ENCODE measurements at places on chromosomes 13 and 19.

DNA sequence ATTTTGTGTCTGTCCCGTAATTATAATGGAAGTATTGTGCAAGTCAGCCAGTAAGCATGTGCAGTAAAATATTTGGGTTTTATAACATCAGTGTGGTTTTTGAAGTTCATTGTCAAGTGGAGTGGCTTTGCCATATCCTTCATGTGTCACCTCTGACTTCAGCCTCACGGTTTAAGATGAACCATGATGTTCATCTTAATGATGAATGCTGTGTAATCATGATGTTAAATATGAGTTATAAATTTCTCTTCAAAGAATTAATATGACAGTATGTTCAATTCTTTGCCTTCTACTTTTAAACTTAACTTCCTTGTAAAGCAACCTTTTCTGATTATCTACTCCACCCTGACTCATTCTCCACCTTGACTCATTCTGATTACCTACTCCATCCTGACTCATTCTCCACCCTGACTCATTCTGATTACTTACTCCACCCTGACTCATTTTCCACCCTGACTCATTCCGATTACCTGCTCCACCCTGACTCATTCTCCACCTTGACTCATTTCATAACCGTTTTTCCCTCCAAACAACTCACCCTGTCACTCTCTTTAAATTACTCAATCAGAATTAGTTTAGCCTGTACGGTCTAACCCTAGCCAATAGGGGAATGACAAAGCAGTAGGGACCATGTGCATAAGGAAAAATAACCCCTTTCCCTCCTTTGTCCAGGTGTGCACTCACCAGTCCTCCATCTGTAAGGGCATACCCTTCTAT is 50.3 kb upstream of the ANKRD10 start:
- DNase-seq, result no peak

DNA sequence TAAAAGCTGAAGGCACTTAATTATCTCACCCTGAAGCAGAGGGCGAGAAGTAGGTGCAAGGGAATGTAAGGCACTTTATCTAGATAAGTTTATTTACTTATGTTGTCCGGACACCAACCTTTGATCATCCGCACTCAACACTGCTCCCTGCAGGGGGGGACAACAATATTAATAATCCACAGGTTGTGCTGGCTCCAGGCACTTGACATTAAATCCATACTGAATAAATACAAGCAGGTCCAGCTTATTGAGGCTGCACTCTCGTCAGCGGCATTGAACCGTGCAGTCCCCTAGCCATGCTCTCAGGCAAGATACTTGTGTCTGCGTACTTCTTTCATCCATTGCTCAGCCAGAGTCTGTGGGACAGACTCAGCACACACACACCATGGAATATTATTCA is 374.5 kb upstream of the NBEA start:
- DNase-seq, result no peak

- no peak for DNase-seq
Measured at GRCh38 chr13:101811284-101811839, 358.9 kb downstream of the ITGBL1 start.

- DNase-seq, result no peak
Measured at GRCh38 chr13:44887515-44887914, 101.8 kb downstream of the NUFIP1 start.

GRCh38 chr13:52954838-52955237 is 73.8 kb upstream of the OLFM4 start:
- no peak for DNase-seq

GRCh38 chr19:53156850-53157249 is 2.0 kb downstream of the ZNF347 start:
- no peak for DNase-seq

DNA sequence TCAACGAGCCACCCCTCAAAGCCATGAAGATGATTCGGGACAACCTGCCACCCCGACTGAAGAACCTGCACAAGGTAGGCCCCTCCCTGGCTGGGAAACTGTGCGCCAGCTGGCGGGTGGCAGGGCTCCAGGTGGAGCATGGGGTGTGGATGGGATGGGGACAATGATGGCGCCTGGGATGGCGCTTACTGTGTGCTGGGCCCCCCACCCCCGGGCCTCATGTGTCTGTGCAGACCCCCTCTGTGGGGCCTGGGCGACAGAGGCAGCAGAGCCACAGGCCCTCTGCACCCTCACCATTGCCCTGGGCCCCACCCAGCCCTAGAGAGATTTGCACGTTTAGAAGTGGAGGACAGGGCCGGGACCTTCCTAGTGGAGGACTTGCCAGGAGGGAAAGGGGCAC is 19.0 kb upstream of the NCCRP1 start:
- no peak for DNase-seq

GRCh38 chr13:75279834-75280369 is 202.1 kb downstream of the TBC1D4 start:
- DNase-seq, result no peak

- DNase-seq, result no peak
Measured at GRCh38 chr13:107681600-107681999, 533.7 kb downstream of the LIG4 start.

DNA sequence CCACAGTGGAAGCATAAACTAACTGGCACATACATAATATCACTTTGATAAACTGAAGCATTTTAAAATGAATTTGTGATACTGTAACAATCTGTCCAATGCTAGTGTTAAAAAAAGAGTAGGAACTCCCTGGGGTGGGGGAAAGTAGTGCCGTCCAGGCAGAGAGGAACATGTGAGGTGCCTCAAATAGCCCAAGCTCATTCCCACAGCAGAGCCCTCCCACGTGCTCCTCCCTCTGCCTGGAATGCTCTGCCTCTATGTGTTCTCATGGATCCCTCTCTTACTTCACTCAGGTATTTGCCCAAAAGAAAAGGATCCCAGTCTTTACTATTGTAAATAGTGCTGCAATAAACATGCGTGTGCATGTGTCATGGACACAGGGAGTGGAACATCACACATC is 188.1 kb downstream of the NHLRC3 start:
- no peak for DNase-seq

GRCh38 chr13:98972059-98972458 is 5.8 kb downstream of the DOCK9 start:
- no peak for DNase-seq

GRCh38 chr13:23202383-23202782 is 21.6 kb downstream of the SGCG start:
- DNase-seq, result no peak
